Stimulated activated naive B cell treated with anti-CD40 and anti-IgM and Interleukin-4, amounts not matched to agents 10 μg/mL and 1 μg/mL and 100 μg/mL, for 72 hours (primary cell): ENCODE measurements at places on chromosomes 2 and 18.

- H3K27me3 ChIP-seq, result no peaks in the 10 kb centered on the region
- no peak overlapping the region for H3K27ac ChIP-seq
- peaks cover 3% of the 10 kb centered on the region for H3K36me3 ChIP-seq
Observed at GRCh38 chr2:46748735-46749531, 166.7 kb downstream of the MCFD2 start.

GRCh38 chr18:13582178-13582670, 144.1 kb downstream of the FAM210A start:
- no peak overlapping the region for H3K4me3 ChIP-seq
- DNase-seq, result no peak
- peaks cover 7% of the 10 kb centered on the region for H3K36me3 ChIP-seq
- H3K4me1 ChIP-seq, result peaks cover 78% of the 10 kb centered on the region
- H3K27me3 ChIP-seq, result no peaks in the 10 kb centered on the region
- H3K27ac ChIP-seq, result no peak overlapping the region

GRCh38 chr2:201886504-201886903, 80.2 kb downstream of the CDK15 start:
- no peak overlapping the region for H3K27ac ChIP-seq
- H3K4me3 ChIP-seq, result no peak overlapping the region
- H3K36me3 ChIP-seq, result no peaks in the 10 kb centered on the region
- H3K4me1 ChIP-seq, result peaks cover 6% of the 10 kb centered on the region
- no peak for DNase-seq
- H3K27me3 ChIP-seq, result peaks cover 49% of the 10 kb centered on the region

GRCh38 chr2:42838133-42838532, 45.8 kb upstream of the HAAO start:
- H3K36me3 ChIP-seq, result peaks cover 5% of the 10 kb centered on the region
- no peak overlapping the region for H3K4me3 ChIP-seq
- H3K27ac ChIP-seq, result no peak overlapping the region
- DNase-seq, result no peak
- no peaks in the 10 kb centered on the region for H3K27me3 ChIP-seq

GRCh38 chr2:176521878-176522670, 252.8 kb downstream of the MTX2 start:
- no peaks in the 10 kb centered on the region for H3K36me3 ChIP-seq
- DNase-seq, result no peak
- H3K27ac ChIP-seq, result no peak overlapping the region
- no peak overlapping the region for H3K4me3 ChIP-seq

GRCh38 chr2:64219149-64219548, 74.9 kb upstream of the PELI1 start:
- no peaks in the 10 kb centered on the region for H3K36me3 ChIP-seq
- H3K4me3 ChIP-seq, result no peak overlapping the region
- H3K27me3 ChIP-seq, result no peaks in the 10 kb centered on the region
- no peak for DNase-seq

DNA sequence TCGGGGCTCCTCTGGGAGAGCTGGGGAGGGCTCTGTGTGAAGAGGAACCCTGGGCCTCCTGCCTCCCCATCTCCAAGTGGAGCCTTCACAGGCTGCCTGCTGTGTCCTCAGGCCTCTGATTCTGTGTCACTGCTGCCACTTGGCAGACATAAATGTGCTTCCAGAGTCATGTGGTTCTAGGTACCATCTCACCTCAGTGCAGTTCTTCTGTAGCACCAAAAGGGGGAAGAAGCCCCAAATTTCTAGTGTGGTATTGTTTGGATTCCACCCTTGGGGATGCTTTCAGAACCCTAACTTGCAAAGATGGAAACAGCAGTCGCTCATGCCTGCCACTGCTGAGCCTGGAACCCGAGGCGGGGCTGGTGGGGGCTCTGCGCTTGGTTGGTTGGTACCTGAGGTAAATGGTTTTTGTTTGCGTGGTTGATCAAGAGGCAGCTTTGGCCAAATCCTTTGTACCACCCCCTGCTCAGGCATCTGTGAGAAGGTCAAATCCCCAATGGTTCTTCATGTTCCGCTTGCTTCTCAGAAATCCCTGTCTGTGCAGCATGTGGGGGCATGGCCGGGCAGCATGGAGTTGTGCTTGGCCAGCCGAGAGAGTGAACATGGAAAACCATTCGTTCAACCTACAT, 27.5 kb downstream of the COA5 start:
- H3K27ac ChIP-seq, result no peak overlapping the region
- H3K27me3 ChIP-seq, result no peaks in the 10 kb centered on the region
- peaks cover 14% of the 10 kb centered on the region for H3K4me1 ChIP-seq
- DNase-seq, result no peak
- no peak overlapping the region for H3K4me3 ChIP-seq
